Vein endothelial cell (primary cell): ENCODE measurements at places on chromosomes 3 and 15. TPM values are rescaled to one million over a fixed set of nuclear protein-coding genes. Genes with fewer than 3 reads are reported as not detected.

Gene GP5
- total RNA-seq, result not detected in 2 replicates

Gene FGF12
- 1.6 and 2.9 TPM in 2 replicates for total RNA-seq

Gene RASGRP1
- under 0.01 and 0.76 TPM in 2 replicates for total RNA-seq

Gene MB21D2
- 4.6 TPM in 2 replicates for total RNA-seq

Gene CCR8
- total RNA-seq, result not detected in 2 replicates

Gene TRIM69
- total RNA-seq, result 5.9 and 7.5 TPM in 2 replicates

Gene OSTN
- total RNA-seq, result not detected in 2 replicates

Gene SAMMSON
- total RNA-seq, result not detected in 2 replicates

Gene CCDC9B
- total RNA-seq, result 15.2 and 15.7 TPM in 2 replicates

Gene B4GALT4
- 3.3 and 4.0 TPM in 2 replicates for total RNA-seq

Gene SPINK8
- total RNA-seq, result not detected in 2 replicates

Gene HRH1
- total RNA-seq, result 13.5 and 16.7 TPM in 2 replicates

Gene GUCA1C
- not detected in 2 replicates for total RNA-seq

Gene LDHAL6B
- not detected in 2 replicates for total RNA-seq

Gene TRPC1
- 8.1 and 10.1 TPM in 2 replicates for total RNA-seq
